ENCODE measurements at places on chromosomes 11 and 22. TPM values are rescaled to one million over a fixed set of nuclear protein-coding genes. Genes with fewer than 3 reads are reported as not detected.

Gene UPK3A
- total RNA-seq: not detected

GRCh38 chr11:113518716-113519495 is 43.7 kb upstream of the DRD2 start:
- H3K27me3 ChIP-seq: no peaks in the 10 kb centered on the region
- no peaks in the 10 kb centered on the region for H3K36me3 ChIP-seq
- no peak overlapping the region for H3K4me3 ChIP-seq
- no peak overlapping the region for H3K27ac ChIP-seq

DNA sequence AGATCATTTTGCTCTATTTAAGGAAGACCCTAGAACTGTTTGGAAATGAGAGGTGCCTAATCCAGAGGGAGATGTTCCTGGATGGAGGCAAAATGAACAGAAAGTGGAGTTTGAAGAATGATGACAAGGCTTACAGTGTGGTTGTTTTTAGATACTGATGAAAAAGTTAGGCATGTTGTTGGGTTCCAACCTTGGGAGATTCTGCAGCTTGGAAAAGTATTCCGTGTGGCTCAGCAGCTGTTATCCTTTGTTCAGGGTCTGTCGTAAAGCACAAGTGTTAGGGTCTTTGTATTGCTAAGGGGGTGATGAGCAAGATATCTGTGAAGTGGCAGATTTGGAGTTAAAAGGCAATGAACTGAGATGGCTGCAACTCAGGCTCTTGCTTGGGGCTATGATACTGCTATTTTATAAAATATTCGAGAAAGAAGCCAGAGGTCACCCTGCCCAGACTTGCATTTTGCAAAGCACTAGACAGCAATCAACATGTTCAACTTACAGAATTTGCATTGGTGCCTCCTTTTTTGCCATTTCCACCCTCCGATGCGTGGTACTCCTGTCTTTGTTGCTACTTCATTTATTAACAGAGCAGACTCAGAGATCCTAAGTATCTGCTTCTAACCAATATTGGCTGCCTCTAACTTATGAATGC is 45.3 kb upstream of the POGLUT3 start:
- H3K27me3 ChIP-seq: no peaks in the 10 kb centered on the region
- no peaks in the 10 kb centered on the region for H3K36me3 ChIP-seq
- DNase-seq: no peak
- no peak overlapping the region for H3K4me3 ChIP-seq

DNA sequence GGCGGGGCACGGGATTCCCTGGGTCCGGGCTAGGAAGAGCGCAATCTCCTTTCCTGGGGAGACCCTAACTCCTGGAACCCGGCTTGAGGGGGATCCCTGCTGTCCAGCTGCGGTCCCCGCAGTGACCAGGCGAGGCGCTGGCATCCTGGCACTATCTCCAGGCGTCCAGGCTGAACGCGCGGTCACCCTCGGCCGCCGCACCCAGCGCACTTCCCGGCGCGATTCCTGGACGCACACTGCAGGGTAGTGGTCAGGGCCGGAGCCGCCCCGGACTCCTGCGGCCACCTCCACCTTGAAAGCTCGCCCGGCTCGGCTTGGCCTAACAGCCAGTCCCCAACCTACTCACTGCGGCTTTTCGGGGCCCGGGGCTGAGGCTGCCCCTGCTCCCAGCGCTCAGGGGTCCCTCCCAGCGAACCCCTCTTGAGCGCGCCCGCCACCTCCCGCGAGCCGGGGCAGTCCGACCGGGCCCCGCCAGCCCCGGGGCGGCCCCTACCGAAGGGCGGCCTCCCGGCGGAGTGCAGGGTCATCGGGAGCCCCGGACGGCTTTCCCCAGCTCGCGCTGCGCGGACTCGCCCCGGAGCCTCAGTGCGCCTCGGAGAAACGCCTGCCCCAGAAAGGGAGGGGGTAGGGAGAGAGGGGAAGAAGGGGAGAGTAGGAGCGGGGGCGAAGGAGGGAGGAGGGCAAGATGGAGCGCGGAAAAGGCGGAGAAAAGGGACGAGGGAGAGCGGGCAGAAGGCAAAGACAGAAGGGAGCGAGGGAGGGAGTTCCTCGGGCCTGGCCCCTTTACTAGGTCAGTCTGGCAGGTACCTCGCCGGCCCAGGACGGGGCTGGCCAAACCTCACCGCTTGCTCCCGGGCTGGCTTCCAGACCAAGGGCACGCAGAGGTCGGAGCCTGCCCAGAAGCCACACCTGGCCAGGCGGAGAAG is 1.0 kb downstream of the POU2AF3 start:
- H3K36me3 ChIP-seq: no peaks in the 10 kb centered on the region
- no peaks in the 10 kb centered on the region for H3K27me3 ChIP-seq
- peak overlapping the region; percentile 90 for H3K27ac ChIP-seq
- H3K4me1 ChIP-seq: peaks cover 6% of the 10 kb centered on the region
- DNase-seq: peak; percentile 88
- peak overlapping the region; percentile 58 for H3K4me3 ChIP-seq

DNA sequence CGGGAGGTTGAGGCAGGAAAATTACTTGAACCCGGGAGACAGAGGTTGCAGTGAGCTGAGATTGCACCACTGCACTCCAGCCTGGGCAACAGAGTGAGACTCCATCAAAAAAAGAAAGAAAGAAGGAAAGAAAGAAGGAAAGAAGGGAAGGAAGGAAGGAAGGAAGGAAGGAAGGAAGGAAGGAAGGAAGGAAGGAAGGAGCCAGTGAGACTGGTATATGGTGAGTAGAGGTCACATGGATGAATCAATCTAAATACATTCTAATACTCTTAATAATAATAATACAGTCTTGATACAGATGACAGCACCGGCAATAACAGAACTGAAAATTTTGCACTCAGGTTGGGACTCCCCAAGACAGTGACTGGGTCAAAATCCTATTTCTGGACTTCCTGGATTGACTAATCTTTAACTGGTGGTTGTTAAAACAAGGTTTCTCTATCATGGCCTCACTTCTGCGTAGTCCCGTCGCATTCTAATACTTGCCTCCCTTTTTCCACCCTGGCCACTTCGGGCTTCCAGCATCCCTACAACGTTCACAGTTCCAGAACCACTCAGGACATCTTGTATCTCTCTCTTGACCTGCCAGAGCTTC is 53.5 kb upstream of the EIF3M start:
- H3K27me3 ChIP-seq: no peaks in the 10 kb centered on the region
- no peak overlapping the region for H3K27ac ChIP-seq
- DNase-seq: no peak
- H3K4me3 ChIP-seq: no peak overlapping the region

DNA sequence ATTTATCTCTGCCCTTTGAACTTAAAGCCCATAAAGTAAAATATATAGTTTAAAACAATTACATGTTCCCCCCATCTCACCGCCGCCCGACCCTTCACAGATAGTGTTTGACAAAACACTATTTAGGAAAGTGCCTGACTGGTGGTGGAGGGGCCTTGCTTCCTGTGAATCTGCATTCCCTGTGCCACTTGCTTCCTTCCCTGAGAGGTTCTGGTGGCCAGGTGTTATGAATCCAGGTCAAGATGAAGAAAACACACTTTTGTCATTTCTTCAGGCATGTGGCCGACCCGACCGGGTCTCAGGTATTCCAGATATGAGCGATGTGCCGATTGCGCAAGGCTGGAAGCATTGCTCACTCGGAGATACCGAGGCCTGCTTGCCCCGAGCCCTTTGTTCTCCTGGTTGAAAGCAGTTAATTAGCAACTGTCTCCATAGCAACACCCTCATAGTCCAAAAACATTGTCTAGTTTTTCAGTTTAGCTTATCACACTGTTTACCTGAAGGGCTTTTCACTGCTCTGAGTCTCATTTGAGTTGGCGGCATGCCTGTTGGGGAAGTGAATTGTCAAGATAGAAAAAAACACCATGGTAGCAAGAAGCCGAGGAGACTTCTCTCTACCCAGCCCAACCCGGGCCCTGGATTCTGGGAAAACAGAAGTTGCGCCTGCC is 128.3 kb downstream of the TEAD1 start:
- H3K4me3 ChIP-seq: no peak overlapping the region
- H3K27me3 ChIP-seq: no peaks in the 10 kb centered on the region
- peaks cover 23% of the 10 kb centered on the region for H3K4me1 ChIP-seq
- no peaks in the 10 kb centered on the region for H3K36me3 ChIP-seq

Data from ovary (tissue), 10 donors.